ENCODE measurements at places on chromosomes 4 and X.
A peak's percentile ranks its signal among the peaks of the same experiment; 100 is the strongest.

GRCh38 chrX:133374874-133375387 is 40.4 kb downstream of the GPC4 start:
- DNase-seq: no peak

DNA sequence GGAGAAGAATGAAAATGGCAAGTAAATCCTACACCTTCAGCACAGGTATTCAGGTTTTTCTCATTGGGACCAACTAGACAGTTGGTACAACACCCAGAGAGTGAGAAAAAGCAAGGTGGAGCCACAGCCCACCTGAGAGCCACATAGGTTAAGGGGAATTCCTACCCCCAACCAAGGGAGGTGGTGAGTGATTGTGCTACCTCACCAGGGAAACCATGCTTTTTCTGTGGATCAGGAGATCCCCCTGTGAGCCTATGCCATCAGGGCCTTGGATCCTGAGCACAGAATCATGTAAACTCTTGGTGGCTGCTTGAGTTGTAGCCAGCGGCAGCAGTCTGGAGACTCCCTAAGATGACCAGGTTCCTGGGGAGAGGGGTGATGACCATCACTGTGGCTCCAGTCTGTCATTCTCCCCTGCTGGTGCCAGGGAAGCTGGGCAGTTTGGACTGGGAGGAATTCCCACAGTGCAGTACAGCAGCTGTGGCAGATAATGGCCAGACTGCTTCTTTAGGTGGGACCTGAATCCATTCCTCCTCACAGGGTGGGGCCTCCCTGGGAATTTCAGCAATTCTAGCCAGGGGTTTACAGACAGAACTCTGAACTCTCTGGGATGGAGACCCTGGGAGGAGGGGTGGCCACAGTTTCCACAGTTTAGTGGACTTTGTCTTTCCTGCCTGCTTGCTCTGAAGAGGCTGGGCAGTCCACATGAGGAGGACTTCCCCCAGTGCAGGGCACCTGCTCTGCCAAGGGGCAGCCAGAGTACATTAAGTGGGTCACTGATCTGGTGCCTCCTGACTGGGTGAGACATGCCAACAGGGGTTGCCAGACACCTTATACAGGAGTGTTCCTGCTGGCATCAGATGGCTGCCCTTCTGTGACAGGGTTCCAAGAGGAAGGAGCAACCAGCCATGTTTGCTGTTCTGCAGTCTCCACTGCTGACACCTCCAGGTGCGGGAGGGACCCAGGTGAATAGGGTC is 43.2 kb downstream of the PARM1 start:
- DNase-seq: no peak

- DNase-seq: no peak
These were observed 386.7 kb upstream of the IGFBP7 start for GRCh38 chr4:57496697-57497471.

GRCh38 chrX:69988955-69989394 is 60.8 kb downstream of the AWAT2 start:
- DNase-seq: no peak

DNA sequence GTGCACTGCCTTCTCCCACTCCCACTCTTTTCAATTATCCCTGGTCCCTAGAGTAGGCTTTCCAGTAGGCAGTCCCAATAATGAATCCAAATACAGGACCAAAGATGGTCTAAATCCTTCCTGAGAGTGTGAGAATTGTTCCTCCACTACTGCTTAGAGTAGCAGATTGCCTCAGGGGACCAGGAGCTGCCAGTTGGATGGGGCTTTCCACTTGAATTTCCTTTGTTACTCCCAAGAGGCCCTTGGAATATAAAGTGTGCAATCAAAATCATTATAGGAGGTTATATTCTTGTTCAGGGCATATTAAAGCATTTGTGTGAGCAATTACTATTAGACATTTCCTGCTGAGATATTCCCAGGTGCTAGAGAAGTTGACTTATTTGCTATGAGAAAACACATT is 156.6 kb upstream of the TLL1 start:
- no peak for DNase-seq

DNA sequence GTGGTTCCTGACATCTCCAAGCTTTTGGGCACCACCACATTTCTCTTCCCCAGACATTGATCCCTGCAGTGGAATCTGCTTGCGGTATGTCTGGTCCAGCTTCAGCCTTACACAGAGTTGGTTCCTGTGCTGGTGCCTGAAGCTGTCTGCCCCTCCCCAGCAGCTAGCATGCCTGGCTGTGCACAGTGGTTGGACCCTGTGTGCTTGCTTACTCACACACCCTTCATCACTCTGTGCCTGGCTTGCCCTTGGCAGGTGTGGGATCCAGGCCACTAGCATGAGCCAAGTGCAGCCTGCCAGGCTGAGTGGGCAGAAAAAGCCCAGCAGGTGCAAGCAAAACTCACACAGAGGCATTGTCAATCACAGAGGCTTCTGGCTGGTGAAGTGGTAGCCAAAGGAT is 473.8 kb downstream of the ACTRT1 start:
- DNase-seq: no peak

GRCh38 chrX:15616531-15616930 is 15.8 kb upstream of the ACE2 start:
- DNase-seq: no peak

DNA sequence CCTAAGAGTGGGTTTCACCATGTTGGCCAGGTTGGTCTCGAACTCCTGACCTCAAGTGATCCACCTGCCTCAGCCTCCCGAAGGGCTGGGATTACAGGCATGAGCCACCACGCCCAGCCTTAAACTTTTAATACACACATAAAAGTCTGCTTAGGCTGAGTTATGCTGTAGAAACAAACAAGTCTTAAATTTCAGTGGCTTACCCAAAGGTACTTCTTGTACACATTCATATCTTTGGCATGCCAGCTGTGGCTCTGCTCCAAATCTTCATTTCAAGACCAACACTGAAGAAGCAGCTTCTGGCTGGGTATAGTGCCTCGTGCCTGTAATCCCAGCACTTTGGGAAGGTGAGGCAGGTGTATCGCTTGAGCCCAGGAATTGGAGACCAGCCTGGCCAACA is 80.3 kb downstream of the PPEF2 start:
- DNase-seq: no peak

- no peak for DNase-seq
These were observed at the start of gene BTC for GRCh38 chr4:74794382-74795010. Gene BTC, minus strand, starts transcription at chr4:74794523. Its CDS starts 198 bp downstream, at chr4:74794325.

DNA sequence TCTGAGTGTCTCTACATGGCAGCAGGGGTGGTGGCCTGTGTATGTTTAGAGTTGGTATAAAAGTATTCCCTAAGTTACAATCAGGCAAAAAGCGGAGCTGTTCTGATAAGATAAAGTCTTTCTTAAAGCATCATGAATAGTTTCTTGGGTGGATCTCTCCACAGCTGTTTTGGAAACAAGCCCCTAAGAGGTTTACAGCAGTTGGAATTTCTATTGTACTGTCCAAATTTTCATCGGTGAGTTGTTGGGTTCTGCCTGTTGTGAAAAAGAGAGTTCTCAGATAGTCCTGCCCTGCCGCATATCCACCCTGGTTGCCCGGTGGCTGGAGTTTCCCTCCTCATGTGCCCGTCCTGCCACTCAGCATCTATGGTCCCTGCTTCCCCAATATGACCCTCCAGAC is 50.1 kb downstream of the C4orf51 start:
- DNase-seq: no peak

DNA sequence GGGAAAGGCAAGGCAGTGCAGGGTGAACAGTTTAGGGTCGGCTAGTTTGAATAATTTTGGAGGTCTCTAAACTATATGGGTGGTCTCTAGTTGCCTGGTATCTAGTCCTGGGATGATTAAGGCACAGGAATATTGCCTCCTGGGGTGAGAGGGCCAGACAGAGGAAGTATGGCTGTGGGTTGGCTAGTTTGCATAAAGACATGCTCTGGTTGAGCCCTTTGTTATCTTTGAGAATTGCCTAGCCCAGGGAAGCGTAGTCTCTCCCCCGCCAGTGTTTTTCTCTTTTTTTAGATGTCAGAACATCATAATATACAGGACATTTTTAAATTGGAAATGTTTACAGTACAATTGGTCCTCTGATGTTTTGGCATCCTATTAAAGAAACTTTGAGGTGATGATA is 163.5 kb downstream of the PWWP3B start:
- no peak for DNase-seq

DNA sequence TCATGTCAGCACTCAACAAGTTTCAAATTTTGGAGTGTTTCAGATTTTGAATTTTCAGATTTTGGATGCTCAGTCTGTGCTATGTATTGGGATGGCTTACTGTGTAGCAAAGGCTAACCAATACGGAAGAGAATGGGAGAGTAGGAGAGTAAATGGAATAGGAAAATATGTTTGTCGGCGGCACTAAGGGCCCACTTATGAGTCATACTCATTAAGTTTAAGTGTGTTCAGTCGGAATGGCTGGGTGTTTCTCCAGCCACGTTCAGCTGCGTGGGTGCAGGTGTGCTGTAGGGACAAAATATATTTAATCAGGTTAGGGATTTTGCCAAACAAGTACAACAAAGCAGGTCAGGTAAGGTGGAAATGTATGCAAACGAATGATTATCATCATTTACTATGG is 13.6 kb downstream of the FTHL17 start:
- DNase-seq: no peak

DNA sequence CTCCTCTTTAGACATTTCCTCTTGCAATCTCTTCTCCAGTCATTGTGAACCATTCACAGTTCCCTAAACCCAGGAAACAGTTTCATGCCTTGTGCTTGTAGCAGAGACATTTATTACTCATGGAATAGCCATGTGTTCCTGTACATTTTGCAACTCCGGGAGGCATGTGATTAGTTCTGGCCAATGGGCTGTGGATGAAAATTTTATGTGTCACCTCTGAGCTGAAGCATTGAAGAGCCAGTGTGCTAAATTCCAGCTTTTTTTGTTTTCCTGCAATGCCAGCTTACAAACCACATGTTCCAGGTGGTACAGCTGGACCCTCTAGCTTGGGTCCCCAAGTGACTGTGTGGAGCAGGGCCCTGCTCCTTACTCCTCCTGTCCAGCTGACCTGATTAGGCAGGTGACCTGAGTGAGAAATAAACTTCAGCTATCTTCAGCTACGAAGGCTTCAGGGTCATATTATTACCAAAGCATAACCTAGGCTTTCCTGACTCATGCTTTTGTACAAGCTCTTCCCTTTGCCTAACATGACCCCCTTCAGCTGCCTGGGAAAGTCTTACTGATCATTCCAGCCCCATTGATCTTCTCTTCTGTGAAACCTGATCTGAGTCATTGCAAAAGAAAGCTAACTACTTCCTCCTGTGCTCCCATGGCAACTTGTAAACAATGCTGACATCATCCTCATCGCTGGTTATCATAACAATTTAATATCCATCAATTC is 200.4 kb downstream of the PTTG2 start:
- DNase-seq: peak; percentile 78

GRCh38 chrX:50988649-50989048 is 78.1 kb downstream of the BMP15 start:
- DNase-seq: peak; percentile 24

GRCh38 chr4:140724760-140725159 is 31.4 kb downstream of the TBC1D9 start:
- DNase-seq: no peak

DNA sequence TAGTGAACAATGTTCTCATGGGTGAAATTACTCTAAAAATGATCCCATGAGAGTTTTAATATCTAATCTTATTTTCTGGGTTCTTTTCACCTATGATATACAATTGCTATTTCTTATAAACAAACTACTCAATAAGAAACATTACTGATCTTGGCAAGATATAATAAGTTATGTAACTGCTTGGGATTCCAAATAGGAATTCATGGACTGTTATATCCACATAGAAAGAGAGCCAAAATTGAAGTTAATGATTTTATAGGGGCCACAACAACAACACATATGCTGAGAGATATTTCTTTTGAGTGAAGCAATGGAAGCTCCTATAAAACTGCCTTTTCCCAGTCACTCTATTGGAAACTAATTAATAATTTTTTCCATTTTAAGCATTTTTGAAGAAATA is 90.4 kb upstream of the TLL1 start:
- DNase-seq: no peak

DNA sequence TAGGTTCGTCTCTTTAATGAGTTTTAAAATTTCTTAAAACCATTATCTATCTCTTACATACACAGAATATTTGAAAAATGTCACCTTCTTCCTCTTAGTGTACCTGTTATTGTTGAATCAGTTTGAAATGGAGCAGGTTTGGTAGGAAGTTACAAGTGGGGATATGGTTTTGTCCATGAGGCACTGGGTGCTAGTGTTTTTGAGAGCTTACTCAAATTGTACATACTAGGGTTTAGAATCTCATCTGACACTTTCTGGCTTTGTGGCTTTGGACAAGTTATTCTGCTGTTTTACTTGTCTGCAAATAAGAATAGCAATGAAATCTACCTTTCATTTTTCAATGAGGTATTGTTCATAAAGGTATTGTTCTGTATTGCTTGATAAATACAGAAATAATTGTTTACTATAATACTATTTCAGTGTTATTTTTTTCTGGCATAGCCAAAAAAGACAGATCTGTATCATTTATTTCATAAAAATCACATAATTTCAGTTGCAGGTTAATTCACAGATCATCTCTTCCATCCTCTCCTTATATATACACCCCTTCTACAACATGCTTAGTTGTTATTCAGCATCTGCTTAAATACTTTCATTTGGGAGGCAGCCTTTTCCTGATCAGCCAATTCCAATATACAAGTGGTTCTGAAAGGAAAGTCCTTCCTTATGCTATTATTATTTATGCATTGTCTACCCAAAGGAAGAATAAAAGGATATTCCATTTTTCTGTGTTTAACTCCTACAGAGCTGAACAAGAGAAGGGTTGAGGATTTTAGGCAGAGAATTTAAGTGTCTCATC is 13.3 kb downstream of the NCAPG start:
- DNase-seq: no peak

DNA sequence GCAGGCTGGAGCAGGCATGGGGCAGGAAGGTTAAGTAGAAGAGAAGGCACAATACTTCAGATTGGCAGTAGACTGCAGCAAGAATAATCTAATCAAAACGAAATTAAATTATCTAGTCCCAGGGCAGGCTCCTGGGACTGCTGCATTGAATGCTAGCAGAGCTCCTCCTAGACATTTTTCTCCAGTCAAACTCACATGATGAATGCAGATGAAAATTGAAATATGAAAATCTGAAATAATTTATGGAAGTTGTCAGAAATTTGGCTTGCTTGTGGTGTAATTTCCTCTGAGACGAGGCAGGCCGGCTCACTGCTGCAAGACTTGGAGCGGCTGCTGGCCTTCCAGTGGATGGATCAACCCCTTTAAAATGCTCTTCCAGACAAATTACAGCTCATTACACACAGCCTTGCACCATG is 78.0 kb upstream of the TMEM33 start:
- no peak for DNase-seq

Data from activated CD4-positive, alpha-beta T cell treated with anti-CD3 and anti-CD28 coated beads, Interleukin-2, amount 10 ng/mL, durations not matched to agents 7 days and 5 days (primary cell).